ENCODE measurements at places on chromosomes 16 and 17.

- DNase-seq: no peak
Measured at GRCh38 chr16:56753410-56753809, 23.5 kb downstream of the NUP93 start.

DNA sequence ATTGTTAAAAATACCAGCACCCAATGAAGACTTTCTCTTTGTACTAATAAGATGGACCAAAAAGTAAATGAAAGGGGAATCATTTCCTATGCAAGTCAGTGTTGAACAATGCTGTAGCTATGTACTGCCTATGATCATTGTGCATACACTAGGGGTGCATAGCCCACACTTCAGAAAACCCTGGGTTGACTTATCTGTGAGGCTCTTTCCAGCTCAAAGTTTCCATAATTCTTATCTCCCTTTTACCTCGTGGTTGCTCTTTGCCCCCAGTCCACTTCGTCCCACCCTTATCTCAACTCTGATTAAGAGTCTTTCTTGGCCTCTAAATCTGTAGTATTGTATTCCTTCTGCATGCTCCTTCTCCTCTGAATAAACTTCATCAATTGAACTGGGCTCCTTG lies 336.8 kb downstream of the SHISA9 start:
- DNase-seq: no peak

- no peak for DNase-seq
Measured at GRCh38 chr17:49941427-49941826, 27.6 kb upstream of the DLX4 start.

GRCh38 chr16:73543331-73543969 lies 495.5 kb upstream of the ZFHX3 start:
- no peak for DNase-seq

- DNase-seq: no peak
Measured at GRCh38 chr16:69057400-69058378, 47.8 kb upstream of the HAS3 start.

GRCh38 chr16:88968589-88969280 lies 8.3 kb downstream of the CBFA2T3 start:
- DNase-seq: no peak

DNA sequence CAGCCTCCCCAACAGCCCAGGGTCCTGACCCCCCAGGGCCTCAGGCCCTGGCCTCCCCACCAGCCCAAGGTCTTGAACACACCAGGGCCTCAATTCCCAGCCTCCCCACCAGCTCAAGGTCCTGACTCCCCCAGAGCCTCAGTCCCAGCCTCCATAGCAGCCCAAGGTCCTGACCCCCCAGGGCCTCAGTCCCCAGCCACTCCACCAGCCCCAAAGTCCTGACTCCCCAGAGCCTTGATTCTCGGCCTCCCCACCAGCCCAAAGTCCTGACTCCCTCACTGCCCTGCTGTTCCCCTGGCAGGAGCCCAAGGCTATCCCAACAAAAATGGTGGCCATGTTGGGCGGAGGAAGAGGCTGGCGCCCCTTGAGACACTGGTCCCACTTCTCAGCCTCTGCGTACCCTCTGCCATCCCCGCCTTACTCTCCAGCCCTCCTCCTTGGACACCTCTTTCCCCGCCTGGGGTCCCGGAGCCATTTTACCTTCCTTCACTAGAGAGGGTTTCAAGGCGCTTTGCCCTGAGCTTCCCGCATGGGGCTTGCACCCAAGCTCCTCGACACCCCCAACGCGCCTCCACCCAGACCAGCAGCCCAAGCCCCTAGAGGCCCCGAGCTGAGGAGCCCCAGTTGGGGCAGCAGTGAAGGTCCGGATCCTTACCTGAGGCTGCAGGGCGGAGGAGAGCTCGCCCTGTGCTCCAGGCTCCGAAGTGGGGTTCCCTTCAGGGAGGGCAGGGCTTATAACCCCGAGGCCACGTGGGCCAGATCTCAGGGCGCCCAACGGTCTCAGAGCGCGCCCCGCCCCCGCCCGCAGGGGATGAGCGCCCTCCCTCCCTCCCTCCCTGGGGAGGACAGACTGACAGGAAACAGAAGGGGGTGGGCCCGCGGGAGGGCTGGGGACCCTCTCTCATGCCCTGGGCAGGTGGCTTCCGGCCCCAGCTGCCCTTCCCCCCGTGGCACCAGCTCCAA lies 3.5 kb upstream of the TSPOAP1 start:
- peak; percentile 92 for DNase-seq

DNA sequence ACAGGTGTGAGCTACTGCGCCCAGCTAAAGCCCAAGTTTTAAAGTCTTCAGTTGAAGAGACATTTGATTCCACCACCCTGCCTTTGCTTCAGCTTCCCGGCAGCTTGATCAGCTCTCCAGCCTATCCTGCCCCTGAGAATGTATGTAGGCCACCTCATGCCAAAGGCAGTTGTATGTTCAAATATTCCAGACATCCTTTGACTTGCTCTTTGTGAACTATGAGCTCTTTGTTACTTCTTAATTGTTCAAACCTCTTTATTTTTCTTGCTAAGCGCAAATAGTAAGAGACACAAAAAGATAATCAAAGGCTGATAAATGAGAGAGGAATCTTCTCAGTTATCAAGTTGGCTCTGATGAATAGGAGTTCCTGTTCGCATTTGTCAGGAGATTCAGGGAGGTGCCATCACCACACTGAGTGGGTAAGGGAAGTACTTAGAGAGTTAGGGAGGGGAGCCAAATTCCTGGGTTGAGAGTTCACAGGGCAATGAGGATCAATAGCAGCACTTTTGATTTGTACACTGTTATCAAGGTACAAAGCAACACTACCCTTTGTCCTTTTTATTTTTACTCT lies 32.0 kb upstream of the SUPT4H1 start:
- no peak for DNase-seq

DNA sequence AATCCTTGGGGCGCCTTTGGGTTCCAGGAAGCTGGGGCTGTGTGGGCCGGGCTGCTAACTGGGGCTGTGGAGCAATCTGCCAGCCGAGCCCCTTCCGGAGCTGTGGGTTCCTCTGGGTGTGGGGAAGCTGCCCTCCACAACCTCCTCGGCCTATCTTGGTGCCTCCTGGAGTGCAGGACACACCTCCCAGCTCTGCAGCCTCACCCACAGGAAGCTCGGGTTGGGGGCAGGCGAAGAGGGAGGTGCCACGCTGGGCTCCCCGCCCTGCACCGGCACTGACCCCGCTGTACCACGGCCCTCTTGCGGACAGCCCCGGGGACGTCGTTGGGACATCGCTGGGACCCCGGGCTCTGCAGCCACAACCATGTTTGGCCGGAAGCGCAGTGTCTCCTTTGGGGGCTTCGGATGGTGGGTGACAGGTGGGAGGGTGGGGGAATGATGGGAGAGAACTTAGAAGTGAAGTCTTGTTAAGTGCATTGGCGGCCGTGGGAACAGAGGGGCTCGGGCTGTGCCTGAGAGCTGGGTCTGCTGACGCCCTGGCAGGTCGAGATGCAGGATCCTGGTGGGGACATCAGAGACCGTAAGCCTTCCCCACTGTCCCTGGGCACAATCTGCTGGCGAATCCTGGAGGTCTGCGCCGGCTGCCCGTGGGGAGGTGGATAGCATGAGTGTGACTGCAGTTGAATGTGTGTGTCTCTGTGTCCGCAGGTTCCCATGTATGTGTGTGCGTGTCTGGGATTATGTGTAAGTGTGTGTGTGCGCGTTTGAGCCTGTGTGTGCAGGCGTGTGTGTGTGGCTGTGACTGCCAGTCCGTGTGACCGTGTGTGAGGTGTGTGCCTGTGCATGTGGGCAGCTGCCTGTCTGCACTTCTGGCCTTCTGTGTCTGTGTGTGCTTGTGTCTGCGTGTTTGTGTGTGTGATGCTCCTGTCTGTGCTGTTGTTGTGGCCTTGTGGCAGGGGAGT lies at the start of gene RAP1GAP2:
TSS of gene RAP1GAP2 (plus strand) at position 275 of the 962 bp plus-strand sequence. CDS start at position 365, 90 bp downstream.
- DNase-seq: peak; percentile 63

DNA sequence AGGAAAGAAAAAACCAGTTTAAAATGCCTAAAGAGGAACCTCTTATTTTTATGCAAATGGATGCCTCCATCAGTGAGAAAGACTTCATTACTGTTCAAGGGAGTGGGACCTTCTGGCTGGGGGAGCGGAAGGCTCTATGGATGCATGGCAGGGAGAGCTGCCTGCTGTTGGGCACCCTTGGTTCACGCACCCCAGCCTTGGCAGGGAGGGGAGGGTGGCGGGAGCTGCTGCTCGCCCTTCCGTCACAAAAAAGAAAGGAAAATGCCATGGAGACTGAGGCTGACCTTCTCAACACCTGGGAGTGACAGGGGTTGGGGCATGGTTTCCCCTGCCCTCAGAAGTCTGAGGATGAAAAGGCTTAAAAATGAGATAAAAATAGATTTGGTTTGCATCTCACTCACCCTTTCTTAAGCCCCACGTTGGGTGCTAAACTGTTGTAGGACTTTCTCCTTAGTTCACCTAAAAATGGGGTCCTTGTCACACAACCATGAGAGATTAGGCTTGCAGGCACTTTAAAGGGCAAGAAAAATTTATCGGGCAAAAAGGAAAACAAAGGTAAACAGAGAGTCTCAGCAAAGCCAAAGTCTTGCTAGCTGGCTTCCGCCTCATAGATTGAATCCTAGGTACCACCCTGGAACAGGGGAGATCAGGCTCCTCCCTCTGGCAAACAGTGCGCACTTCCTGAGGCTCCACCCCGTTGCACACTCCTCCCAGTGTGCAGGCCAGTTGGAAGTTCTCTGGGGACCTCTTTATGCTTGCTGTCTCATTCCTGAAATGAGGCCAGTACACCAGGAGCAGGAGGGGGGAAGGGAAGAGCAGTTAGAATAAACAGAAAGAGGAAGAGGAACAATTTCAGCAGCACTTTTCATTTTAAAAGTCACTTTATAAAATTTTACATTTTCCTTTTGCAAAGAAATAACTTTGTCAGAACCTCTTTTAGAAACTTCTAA lies 31.6 kb downstream of the PHKB start:
- no peak for DNase-seq

DNA sequence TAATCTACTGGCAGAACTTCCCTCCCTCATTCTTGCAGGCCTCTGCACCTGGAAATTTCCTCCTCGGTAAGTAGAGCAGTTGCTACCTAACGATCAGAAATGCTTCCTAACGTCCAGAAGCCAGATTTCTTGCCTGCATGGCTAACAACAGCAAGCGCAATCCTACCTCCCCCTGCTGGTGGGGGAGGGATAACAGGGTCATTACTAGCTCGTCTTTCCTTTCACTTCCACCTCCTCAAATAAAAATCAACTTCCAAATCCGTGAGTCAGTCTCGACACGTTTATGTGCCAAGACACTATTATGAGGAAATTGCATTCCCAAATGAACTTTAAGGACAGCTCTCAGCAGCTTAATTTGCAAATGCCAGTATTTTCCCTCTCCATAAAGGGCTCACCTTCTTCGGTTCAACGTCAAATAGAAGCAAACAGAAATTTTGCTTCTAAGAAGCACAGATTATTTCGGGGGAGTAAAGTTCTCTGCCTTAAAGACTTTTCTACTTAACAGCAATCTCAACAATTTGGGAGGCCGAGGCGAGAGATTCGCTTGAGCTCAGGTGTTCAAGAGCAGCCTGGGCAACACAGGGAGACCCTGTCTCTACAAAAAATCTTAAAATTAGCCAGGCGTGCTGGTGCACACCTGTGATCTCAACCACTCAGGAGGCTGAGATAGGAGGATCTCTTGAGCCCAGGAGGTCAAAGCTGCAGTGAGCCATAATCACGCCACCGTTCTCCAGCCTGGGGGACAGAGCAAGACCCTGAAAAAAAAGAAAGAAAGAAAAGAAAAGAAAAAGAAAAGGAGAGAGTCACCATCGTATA lies 188.6 kb upstream of the PSMD7 start:
- DNase-seq: no peak

DNA sequence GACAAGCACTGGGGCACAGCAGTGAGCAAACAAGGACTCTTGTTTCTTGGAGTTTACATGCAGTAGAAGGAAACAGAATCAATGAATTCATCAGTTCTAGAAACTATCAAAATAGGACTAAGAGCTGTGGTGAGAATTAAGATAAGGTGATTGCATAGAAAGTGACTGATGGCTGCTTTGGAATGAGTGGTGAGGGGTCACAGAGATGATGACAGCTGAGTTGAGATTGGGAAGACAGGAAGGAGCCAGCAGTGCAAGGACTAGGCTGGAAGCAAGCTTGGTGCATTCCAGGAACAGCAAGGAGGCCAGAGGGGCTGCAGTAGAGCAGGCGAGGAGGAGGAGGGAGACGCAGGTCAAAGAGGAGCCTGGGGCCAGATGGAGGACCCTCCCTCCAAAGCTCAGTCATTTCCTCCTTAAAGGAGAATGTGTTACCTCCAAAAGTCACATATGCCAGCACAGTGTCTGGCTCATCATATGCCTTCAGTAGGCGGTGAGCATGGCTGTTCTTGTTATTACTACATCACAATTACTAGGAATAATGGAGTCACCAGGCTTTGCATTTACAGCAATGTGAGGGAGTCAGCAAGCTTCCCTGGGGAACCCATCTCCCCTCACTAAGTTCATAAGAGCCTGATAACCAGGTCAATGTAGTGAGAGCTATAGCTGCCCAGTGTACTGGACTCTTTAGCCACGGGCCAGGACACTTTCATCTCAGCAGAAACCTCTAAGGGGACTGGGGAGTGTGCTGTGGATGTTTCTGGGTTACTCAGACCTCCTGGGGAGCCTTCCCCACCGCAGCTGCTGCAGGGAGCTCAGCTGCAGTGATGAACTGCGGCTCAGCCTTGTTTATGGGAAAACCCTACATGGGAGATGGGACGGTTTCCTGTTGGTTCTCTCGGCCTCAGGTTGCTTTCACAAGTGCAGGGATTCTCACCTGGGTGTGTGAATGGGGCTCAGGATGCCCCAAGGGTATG lies 157.2 kb downstream of the SEC14L1 start:
- DNase-seq: no peak

DNA sequence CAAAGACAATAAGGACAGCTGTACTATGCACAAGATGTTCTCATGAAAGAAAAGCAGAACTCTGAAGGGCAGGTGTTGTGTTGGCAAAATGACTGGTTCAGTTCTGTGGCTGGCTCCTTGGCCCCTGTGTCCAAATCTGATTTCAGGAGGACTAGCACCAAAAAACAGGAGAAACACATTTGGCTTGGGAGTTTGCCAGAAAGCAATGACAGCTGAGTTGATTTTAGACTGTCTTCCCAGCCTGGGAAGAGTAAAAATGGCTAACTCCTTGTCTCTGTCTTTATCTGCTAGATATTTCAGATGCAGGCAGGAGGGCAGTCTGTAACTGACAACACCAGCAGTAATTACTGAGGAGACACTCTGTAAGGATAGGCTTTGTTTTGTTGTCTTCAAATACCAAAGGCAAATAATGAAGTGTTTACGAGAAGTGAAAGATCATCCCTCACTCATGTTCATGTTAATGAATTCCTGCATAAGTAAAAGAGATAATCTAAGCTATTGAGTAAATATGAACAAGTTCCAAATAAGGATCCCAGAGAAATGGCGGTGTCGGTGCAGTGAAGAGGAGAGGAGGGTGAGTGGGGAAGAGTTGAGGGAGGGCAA lies 989.0 kb downstream of the CDH11 start:
- no peak for DNase-seq
